ENCODE measurements at places on chromosomes 3 and 15.

- DNase-seq: no peak
These were observed 104.4 kb downstream of the TMCO5A start for GRCh38 chr15:38038659-38039442.

DNA sequence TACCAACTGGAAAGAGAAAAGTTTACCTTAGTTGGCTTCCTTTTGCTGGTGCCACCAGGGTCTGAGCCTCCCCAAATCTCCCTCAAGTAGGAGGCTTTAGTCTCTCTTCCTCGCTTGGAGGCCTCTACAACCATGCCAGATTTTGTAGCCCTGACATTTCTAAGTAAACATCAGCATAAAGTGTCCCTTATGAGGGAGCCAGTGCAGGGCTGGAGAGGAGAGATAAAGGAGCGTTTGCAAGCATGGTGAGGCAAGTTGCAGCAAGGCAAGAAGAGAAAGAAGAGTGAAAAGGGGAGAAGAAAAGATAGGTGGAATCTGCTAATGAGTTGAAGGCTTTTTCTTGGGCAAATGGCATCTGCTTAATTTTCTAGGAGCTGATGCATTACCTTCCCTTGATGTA, 82.7 kb upstream of the FNDC3B start:
- DNase-seq: no peak

GRCh38 chr3:148372206-148372875, 325.4 kb upstream of the AGTR1 start:
- DNase-seq: no peak

GRCh38 chr3:171480526-171480925, 20.3 kb upstream of the TNIK start:
- DNase-seq: no peak

- no peak for DNase-seq
These were observed 256.0 kb downstream of the OCA2 start for GRCh38 chr15:27843146-27843545.

GRCh38 chr3:195868866-195869412, 39.4 kb downstream of the TNK2 start:
- DNase-seq: peak; percentile 79

GRCh38 chr15:55891196-55891595, 102.2 kb downstream of the NEDD4 start:
- DNase-seq: no peak

DNA sequence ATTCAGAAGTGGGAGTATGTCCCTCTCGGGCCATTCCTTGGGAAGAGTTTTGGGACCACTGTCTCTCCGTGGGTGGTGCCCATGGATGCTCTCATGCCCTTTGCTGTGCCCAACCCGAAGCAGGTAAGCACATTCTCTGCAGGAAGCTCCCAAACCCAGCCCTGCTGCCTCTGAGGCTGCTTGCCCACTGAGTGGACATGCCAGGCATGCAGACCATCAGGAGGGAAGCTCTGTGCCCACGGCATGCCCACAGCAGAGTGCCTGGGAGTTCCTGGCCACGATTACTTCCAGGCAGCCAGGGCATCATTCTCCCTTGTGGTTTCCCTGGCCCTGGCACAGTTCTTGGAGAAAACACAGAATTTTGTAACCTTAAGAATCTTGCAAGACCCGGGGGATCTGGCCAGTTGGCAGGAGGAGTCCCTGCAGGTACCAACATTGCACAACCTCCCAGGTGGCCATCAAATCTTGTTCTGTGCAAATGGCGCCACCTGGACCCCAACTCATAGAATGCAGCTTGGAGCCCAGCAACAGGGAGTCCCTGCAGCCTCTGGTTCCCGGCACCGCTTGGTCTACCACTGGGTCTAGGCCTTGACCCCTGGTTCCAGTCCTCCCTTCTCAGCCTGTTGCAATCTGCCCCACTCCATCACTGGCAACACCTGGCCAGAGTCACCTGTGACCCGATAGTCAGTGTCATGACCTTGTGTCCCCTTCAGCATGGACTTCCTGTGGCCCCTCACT, 20.4 kb downstream of the FAH start:
- no peak for DNase-seq

DNA sequence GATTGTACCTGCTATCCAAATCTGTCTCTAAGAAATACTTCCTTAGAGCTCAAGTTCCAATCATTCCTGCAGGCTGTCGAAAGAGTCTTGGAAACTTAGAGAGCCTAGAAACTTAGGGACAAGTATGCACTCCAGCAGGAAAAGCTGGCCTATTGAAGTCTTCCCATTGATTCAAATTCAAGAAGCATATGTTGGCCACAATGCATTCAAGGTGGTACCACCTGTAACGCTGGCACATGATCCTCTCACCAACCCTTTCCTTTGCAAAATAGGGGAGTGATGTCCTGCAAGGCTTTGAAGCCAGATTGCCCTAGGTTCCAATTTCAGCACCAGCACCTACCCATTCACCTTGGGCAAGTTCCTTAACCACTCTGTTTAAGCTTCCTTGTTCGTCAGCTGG, 6.0 kb downstream of the ADAMTS9 start:
- DNase-seq: no peak

DNA sequence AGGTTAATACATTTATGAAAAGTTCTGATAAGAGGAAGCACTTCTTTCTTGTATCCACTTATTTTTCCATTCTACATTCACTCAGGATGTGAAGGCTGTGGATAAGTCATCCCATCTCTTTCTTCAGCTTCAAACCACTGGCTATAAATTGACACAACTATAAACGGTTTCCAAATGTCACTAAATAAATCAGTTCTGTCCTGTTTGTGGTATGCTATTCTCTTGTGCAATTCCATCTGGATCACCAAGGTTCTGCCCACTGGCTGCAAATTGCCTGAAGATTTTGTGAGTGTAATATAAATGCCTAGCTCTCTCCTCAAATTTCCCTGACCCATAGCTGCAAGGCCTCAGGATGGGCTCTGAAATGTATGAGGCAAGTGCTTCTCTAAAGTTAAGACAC, 7.1 kb upstream of the LMOD3 start:
- no peak for DNase-seq

- no peak for DNase-seq
These were observed 2.4 kb upstream of the CD96 start for GRCh38 chr3:111539351-111540331.

Measured in suprapubic skin (tissue), 4 donors.